ENCODE measurements at places on chromosomes 11 and 22.

DNA sequence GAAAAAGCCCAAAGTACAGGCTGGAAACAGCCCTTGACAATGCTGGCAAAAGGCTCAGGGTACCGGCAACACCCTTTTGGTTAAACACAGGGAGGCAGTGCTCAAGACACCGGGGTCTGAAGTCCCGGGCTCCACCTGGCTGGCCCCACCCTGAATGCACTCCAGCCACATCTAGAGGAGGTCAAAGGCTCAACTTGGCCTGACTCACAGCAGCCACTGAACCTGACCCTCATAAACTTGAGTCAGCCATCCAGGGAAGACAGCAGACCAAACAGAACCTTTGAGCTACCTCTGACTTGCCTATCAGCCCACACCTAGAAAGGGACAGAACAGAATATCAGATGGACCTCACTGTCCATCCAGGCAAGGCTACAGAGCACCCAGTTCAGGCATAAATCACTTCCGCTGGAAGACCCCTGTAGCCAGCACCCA is 3.8 kb downstream of the CFL1 start:
- no peak for DNase-seq

DNA sequence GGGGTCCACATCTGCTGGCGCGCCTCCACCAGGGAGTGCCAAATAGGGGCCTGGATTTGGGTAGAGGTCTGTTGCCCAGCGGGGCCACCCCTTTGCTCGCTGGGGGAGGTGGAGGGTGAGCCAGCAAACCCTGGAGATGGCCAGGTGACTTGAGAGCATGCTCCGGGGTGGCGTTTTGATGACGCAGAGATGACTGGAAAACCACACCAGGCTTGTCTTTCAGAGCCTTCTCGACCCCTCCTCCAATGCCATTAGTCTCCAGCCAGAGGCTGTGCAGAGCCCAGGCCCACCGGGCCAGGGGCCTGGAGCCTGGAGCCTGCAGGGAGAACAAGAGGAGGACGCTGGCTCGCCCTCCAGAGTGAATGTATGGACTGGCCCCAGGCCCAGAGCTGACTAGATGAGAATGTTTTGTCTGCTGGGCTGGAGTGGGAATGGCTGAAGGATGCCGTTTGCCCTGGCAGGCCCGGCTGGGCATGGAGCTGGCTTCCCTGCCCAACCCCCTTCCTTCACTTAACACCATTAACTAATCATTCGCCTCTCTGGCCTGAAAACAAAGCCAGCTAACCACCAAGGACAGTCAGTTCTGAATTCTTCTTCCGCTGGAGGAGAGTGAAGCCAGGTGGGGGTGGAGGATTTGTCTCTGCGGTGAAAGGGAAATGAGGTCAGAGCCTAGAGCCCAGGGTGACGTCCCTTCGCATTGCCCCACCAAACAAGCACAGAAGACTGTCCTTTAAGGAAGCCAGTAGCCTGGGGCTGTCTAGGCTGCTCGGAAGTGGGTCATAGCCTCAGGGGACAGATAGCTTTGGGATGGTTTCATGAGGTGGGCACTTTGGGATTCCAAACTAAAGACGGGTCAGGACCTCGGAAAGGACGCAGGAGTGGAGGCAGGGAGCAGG is 1.6 kb upstream of the MCAM start:
- no peak for DNase-seq

GRCh38 chr22:25148149-25148691 is 51.4 kb upstream of the CRYBB3 start:
- DNase-seq, result no peak

DNA sequence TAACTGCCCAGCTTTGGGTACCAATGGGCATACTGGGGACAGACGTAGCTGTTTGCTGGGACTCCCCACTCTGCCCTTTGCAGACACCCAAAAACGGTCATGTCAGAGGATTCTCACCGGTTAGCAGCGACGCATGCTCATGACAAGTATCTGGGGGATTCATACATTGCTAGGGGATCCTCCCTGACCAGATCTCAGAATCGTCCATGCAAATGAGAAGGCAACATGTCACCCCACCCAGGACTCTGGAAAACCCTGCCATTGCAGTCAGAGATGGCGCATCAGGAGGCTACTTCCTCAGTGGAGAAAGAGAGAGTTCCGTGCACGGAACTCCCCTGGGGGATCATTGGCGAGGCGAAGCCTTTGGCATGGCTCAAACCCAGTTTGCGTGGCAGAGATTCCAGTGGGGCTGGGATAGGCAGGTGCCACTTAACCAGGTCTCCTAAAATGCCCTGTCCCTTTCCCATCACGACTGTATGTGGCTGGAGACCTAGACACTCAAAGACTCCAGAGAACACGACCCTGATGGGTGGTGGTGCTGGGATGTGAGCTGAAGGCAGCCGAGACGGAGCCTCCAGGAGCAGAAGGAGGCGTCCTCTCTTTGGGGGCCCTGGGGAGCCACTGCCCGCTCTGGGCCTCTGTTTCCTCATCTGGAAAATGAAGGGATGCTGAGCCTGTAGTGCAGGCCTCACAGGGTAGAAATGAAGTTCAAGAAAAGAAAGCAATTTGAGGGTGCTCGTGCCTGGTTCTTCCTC is 4.9 kb downstream of the RGL4 start:
- DNase-seq, result no peak

DNA sequence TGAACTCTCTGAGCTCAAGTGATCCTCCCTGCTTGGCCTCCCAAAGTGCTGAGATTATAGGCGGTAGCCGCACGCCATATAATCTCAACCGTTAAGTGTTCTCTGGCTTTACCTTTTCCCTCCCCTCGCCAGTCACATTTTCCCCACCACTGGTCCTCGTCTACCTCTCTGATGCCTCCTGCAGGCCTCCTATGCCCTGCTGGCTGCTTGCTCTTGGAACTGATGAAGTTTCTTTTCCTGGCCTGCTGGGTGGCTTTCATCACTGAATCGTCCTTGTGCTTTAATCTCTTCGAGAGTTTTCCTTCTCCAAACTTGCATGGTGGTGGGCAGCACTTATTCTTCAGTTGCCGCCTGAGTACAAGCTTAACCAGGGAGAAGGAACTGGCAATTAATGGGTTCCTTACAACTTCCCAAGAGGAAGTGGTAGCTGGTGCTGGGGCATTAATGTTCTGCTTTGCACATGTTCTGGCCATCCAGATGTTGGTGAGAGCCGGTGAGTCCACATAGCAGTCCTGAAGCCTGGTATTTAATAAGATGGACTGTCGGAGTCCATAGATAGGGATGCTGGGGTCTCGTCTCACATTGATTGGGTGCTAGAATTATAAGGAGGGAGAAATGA is 1.3 kb downstream of the C22orf31 start:
- DNase-seq, result no peak

- DNase-seq, result no peak
Observed at GRCh38 chr11:2702771-2703362, 3.1 kb upstream of the KCNQ1OT1 start.

DNA sequence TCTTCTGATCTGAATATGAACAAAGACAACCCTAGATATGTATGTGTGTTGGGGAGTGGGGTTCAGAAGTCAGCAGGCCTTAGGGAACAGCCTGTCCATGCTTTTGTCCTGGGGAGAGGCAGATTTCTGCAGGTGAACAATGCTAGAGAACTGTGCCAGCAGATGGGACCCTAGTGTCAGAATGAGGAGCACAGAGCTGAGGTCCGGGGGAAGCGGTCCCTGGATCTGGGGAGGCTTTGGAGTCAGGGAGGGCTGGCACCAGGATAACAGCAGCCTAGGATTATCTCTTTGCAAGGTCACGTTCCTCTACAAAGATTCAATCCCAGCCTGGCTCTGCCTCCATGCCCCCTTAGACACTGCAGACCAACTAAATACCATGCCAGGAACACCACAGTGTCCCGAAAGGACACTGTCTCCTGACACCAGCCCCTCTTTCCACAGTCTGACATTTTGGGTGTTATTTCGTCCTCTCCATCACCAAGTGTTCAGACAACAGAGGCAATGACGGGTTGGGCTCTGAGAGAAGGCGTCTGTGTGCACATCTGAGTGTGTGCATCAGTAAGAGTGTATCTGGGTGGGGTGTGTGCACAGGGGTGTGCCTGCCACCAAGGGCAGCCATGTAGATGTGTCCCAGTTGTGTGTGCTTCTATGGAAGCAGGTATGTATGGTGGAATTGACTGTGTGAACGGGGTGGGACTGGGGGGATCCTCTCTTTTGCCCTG is 43.5 kb downstream of the EIF3F start:
- no peak for DNase-seq

DNA sequence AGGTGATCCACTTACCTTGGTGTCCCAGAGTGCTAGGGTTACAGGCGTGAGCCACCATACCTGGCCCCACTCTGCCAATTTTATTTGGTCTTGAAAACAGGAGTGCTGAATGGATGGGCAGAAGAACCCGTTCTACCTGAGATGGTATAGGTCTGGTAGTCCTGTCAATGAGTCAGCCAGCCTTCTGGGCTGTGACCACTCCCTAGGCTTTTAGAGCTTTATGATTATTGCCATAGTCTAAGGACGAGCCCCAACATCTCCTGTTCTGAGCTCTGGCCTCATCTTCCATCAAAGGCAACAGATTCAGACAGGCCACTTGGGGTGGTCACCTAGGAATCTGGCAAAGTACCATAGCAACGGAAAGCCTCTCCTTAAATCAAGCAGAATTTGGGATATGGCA is 11.5 kb downstream of the ZDHHC5 start:
- no peak for DNase-seq

GRCh38 chr11:76759517-76759916 is 23.6 kb upstream of the TSKU start:
- no peak for DNase-seq

DNA sequence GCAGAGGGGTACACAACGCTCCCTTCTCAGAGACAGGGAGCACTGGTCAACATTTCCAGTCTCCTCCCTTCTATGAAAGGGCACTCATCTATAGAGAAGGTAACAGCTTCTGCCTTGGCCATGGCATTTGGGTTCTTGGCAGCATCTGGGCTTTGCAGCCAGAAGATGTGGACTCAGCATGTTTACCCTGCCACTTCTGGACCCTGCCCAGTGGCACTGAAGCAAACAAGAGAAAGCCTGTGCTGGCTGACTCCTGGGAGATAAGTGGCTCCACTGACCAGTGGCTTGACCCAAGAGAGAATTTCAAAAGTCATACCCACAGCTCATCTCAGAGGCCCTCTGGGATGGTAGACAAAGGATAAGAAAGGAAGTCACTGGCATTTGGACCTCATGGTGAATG is 8.0 kb downstream of the CSNK2A3 start:
- no peak for DNase-seq

DNA sequence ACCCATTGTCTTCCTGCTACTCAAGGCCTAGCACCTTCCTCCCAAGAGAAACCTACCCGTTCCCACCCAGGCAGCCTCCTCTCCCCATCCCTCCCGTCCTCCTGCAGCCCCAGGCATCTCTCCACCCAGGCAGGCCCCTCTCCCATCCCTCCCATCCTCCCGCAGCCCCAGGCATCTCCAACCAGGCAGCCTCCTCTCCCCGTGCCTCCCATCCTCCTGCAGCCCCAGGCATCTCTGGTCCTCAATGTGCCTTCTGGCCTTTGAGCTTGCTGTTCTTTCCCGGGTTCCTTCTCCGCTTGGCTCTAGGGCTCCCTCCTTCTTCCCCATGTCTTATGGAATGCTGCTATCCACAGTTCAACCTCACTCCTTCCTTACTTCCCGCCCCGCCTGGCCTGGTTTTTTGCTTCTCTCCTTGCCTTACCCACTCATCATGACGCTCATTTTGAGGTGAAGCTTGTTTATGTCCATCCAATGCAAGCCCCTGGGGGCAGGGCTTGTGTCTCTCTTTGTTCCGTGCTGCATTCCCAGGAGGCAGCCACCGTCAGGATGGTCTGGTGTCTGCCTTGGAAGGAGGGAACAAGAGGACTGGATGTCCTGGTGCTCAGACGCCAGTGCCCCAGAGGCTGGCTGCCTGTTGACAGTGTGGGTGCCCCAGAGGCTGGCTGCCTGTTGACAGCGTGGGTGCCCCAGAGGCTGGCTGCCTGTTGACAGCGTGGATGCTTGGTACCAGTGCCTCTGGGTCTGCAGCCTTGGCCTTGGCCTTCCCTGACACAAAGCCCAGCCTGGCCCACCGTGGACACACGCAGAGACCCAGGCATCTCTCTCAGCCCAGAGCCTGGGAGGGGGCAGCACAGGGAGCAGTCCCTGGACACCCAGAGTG is 815.7 kb downstream of the BRD1 start:
- DNase-seq, result no peak

GRCh38 chr11:68038718-68039525 is at the start of gene TCIRG1:
Gene TCIRG1, plus strand, starts transcription at chr11:68039025. Its CDS starts 2,247 bp downstream, at chr11:68041272.
- DNase-seq, result peak; percentile 71

DNA sequence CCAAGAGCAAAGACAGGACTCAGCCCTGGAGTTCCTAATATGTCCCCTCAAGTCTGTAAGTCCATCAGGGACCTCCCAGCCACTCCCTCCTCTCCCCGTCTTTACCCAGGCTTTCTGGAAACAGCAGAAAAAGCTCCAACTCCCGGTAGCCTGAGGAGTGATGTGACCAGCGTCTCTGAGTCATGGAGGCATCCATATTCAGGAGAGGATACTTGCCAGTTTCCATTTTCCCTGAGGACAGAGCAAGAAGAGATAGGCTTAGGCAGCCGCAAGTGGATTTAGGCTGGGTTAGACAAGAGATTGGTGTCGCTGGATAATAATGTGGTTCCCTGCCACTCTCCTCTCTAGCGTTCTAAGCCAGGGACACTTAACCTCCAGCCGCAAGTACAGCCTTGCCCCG is 206.6 kb downstream of the GRIK4 start:
- no peak for DNase-seq

- no peak for DNase-seq
Observed at GRCh38 chr11:107592813-107593212, 1.9 kb downstream of the ELMOD1 start.

DNA sequence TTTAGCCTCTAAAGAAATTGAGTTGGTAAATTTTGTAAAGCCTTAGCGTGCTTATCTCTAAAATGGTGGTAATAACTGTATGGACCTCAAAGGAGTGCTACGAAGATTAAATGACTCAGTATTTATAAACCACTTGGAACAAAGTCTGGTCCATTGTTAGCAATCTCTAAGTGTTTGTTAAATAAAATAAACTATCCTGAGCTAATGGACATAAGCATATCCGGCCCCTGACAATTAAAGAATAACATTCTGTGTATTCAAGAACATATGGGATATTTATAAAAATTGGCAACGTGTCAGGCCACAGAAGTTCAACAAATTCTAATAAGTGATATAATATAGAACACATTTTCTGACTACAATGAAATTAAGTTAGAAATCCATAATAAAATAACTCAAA is 71.0 kb downstream of the MYEOV start:
- DNase-seq, result no peak

GRCh38 chr11:73554671-73555320 is 43.1 kb downstream of the FAM168A start:
- DNase-seq, result no peak

GRCh38 chr11:47185305-47186075 is 744 bp downstream of the PACSIN3 start:
- DNase-seq, result no peak
